Upper lobe of right lung (tissue), 1 donor: ENCODE measurements at places on chromosomes 7 and 10. TPM values are rescaled to one million over a fixed set of nuclear protein-coding genes. Genes with fewer than 3 reads are reported as not detected.

The WIPF3 gene
- total RNA-seq, result 0.67 TPM

- no peak for DNase-seq
Measured at GRCh38 chr10:7370511-7370910, 40.3 kb downstream of the SFMBT2 start.

DNA sequence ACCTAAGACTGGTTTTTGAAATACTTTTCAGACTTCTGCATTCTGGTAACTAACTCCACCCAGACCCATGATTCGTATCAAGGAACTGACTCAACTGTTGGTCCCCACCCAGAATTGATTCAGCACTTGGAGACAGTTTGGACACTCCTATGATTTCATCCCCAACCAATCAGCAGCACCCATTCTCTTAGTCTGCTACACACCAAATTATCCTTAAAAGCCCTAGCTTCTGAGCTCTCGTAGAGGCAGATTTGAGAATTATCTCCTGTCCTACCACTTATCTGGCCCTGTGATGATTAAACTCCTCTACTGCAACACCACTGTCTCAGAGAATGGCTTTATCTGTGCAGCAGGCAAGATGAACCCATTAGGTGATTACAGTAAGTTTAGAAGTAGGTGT lies 7.7 kb upstream of the GSTO1 start:
- DNase-seq, result no peak

GRCh38 chr7:113246738-113247137 lies 128.4 kb upstream of the SMIM30 start:
- DNase-seq, result no peak

DNA sequence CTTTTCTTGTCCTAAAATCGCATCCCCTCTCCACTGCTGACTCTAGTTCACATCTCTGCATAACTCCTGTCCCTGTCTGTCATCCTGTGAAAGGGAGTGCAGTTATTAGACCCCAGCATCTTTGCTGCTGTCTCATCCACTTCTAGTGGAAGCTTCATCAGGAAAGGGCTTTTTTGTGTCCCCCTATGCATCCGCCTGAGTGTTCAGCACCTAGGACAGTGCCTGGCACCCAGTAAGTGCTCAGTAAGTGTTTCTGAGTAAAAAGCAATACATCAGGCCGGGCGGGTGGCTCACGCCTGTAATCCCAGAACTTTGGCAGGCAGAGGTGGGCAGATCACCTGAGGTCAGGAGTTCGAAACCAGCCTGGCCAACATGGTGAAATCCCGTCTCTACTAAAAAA lies 211.8 kb upstream of the FOXK1 start:
- no peak for DNase-seq

DNA sequence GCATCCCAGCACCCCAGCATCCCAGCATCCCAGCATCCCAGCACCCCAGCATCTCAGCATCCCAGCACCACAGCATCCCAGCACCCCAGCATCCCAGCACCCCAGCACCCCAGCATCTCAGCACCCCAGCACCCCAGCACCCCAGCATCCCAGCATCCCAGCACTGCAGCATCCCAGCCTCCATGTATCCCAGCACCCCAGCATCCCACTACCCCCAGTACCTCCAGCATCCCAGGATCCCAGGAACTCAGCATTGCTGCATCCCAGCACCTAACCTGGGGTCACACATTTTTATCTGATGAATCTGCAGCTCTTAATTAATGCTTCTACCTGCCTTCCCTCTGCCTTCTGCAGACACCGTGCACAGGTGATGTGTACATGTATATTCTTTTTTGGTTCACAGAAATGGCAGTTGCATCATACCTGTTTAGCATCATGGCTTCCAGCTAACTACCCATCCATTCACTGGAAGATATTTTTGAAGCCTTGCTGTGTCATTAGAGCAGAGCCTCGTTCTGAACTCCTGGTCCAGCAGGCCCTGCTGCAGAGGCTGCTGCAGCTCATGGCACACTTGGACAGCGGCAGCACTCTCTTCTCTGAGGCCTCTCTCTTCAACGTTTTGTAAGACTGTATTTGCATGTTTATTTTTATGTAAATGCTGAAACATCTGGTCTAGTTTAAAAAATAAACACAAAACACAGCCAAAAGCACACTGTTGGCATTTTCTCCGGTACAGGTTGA lies 4.6 kb upstream of the CFAP46 start:
- peak; percentile 34 for DNase-seq

The CAPZA2 gene
- total RNA-seq, result 249 TPM

- DNase-seq, result no peak
Measured at GRCh38 chr7:69445541-69445940, 152.7 kb upstream of the AUTS2 start.

DNA sequence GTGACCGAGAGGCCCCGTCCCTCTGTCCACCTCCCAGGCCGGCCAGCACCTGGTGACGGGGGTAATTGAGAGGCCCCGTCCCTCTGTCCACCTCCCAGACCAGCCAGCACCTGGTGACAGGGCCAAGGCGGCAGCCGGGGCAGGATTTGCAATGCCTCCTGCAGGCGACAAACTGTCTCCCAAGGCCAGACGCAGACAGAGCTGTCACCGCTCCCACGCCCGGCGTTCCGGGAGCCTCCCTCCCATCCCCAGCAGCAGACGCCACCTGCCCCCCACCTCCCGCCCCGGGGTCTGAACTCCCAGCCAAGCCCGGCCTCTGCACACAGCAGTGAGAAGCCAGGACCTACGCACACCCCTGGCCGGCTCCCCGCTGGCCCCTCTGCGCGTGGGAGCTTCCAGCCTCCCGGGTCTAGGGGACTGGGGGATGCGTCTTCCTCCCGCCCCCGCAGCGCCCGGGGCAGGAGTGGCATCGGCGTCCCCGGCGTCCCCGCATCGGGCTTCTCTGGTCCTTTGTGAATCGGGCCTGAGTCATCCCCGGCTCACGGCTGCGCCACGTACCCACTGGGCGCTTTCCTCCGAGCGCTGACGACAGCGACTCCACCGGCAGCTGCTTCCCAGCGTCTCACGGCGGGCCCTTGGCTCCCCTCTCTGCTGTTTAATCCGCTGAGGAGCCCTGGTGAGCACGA lies 95.1 kb upstream of the DIP2C start:
- DNase-seq, result peak; percentile 74

The FEZF1 gene
- not detected for total RNA-seq

DNA sequence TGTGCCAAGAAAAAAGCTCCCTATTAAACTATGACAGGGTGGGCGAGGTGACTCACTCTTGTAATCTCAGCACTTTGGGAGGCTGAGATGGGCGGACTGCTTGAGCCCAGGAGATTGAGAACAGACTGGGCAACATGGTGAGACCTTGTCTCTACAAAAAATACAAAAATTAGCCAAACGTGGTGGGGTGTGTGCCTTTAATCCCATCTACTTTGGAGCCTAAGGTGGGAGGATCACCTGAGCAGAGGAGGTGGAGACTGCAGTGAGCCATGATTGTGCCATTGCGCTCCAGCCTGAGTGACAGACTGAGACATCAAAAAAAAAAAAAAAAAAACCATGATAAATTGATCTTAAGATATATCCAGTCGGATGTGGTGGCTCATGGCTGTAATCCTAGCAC lies 11.5 kb downstream of the POLR3A start:
- no peak for DNase-seq

The SPDYE16 gene
- total RNA-seq, result 0.90 TPM

The CDK1 gene
- total RNA-seq, result 3.4 TPM

The IDI2 gene
- total RNA-seq, result not detected
